CD4-positive, alpha-beta T cell (primary cell): ENCODE measurements at places on chromosomes 5 and 9. TPM values are rescaled to one million over a fixed set of nuclear protein-coding genes. Genes with fewer than 3 reads are reported as not detected.
A peak's percentile ranks its signal among the peaks of the same experiment; 100 is the strongest.

The MEF2C gene
- 0.60 TPM for total RNA-seq

The PRSS3 gene
- not detected for total RNA-seq

- DNase-seq, result no peak
Measured at GRCh38 chr5:34712565-34712964, 56.4 kb downstream of the RAI14 start.

GRCh38 chr5:110386782-110387181 is 339.7 kb downstream of the TMEM232 start:
- no peak for DNase-seq

GRCh38 chr5:17304282-17304681 is 86.9 kb downstream of the BASP1 start:
- DNase-seq, result no peak

- no peak for DNase-seq
Measured at GRCh38 chr5:73918791-73919221, 292.8 kb downstream of the ARHGEF28 start.

- DNase-seq, result no peak
Measured at GRCh38 chr9:17735859-17736258, 157.0 kb downstream of the SH3GL2 start.

The CDKN2B-AS1 gene
- 0.30 TPM for total RNA-seq

DNA sequence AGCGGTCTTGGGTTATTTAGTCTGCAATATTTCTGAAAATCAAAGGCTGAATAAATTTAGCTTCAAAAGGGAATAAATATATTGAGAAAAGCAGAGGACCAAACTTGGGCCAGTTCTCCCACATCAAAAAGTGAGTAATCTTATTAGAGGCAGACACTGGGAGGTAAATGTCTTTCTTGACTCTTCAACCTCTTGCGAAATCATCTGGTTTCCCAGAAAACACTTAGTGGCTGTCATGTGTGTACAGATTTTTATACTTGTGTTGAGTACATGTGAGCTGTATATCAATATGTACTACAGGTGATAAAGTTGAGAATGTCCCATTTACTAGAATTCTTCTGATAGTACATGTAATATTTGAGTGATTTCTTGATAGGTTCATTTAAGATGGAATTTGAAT is 454.9 kb downstream of the PRR16 start:
- no peak for DNase-seq

- no peak for DNase-seq
Measured at GRCh38 chr5:42781584-42781983, 25.0 kb downstream of the CCDC152 start.

DNA sequence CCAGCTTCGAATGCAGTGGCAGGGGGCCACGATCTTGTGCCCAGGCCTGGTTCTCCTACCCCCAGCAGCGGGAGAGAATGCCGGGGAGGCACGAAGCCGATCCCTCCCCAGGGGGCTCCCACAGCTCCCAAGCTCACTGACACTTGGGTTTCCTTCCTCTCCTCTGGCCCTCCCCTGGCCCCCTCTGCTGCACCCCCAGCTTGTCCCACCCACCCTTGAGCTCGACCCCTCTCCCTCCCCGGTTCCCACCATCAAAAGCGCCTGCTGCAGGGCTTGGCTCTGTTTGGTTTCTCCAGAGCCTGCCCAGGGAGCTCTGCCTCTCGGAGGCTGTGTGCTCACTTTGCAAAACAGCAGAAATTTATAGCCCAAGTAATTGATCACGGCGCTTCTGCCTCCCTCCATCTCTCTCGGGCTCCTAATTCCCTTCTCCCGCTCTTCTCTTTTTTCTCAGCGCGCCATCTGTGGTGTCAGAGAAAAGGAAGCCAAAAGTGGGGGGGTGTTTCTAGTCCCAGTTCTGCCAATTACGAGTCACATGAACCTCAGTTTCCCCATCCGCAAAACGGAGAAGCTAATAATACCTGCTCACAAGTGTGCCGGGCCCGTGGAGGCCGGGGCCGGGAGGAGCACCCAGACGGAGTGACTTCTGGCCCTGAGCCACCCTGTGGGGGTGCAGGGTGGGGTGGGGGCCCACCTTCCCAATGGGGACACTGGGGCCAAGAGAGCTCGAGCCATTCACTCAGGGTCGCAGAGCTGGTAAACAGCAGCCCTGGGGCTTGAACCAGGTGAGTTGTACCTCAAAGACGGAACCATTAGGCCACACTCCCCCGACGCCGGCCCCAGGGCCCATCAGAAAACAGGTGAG is 141.2 kb upstream of the IER5L start:
- no peak for DNase-seq

GRCh38 chr5:149114403-149115312 is 26.6 kb upstream of the ABLIM3 start:
- DNase-seq, result peak; percentile 19

GRCh38 chr5:109191153-109191558 is 218.6 kb downstream of the PJA2 start:
- DNase-seq, result no peak

The KCNMB1 gene
- total RNA-seq, result 0.06 TPM

DNA sequence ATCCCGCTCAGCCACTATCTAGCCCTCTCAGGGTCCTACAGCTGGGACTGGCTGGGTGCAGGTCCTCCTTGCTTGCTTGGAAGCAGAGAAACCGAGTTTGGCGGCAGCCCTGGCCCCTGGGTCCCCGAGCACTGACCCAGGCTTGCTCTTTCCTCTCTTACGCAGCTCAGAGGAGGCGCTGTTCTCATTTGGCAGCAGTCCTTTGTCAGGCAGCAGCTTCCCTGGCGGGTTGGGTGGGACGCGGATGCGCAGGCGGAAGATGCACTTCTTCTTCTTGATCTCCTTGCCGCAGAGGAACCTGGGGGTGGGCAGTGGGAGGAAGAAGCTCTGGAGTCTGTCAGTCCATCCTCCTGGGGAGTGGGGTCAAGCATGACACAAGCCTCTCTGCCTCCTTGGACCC is 14.5 kb downstream of the PHF19 start:
- DNase-seq, result no peak

- DNase-seq, result no peak
Measured at GRCh38 chr5:127961763-127962145, 121.8 kb upstream of the SLC12A2 start.

GRCh38 chr5:180421672-180422071 is 68.5 kb upstream of the GFPT2 start:
- no peak for DNase-seq

The PTPN3 gene
- not detected for total RNA-seq

DNA sequence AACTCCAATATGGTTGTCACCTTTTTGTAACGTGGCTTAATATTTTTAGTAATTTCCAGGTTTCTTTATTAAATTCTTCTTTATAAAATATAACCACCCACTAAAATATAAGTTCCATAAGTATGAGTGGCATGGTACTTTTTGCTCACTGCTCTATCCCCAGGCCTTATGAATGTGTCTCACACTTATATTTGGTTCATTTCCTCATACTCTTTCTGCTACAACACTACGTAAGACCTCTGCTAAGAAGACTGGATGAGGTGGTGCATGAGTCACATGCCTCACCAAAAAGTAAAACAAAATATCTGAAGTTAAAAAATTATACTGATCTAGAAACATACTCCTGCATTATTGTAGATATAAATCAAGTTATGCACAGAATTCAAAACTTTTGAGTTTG is 400.9 kb downstream of the HCN1 start:
- no peak for DNase-seq

The PCDHGA3 gene
- total RNA-seq, result not detected

The TOR1B gene
- total RNA-seq, result 15.1 TPM
